Right lung (tissue), 10 donors: ENCODE measurements at places on chromosomes 12 and 14. TPM values are rescaled to one million over a fixed set of nuclear protein-coding genes. Genes with fewer than 3 reads are reported as not detected.

FRMD6 gene
- 30.1 TPM for polyA plus RNA-seq

TEAD4 gene
- polyA plus RNA-seq = 12.9 TPM

TMPRSS12 gene
- 0.08 TPM for polyA plus RNA-seq

RHEBL1 gene
- 3.5 TPM for polyA plus RNA-seq

PGF gene
- polyA plus RNA-seq = 14.1 TPM

REP15 gene
- 3.3 TPM for polyA plus RNA-seq

SYNE3 gene
- 2.2 TPM for polyA plus RNA-seq

LETMD1 gene
- polyA plus RNA-seq = 131 TPM

PYGL gene
- 18.1 TPM for polyA plus RNA-seq

CFAP54 gene
- polyA plus RNA-seq = 2.5 TPM

WDR20 gene
- polyA plus RNA-seq = 27.5 TPM

WNT5B gene
- polyA plus RNA-seq = 5.8 TPM

AQP2 gene
- polyA plus RNA-seq = 0.17 TPM

MLF2 gene
- 179 TPM for polyA plus RNA-seq

PTPN6 gene
- 19.0 TPM for polyA plus RNA-seq

KRT83 gene
- not detected for polyA plus RNA-seq

CEBPE gene
- 0.10 TPM for polyA plus RNA-seq

METTL17 gene
- 133 TPM for polyA plus RNA-seq

C12orf75 gene
- polyA plus RNA-seq = 17.8 TPM

TPH2 gene
- polyA plus RNA-seq = not detected

PAPLN gene
- 15.9 TPM for polyA plus RNA-seq

DNA sequence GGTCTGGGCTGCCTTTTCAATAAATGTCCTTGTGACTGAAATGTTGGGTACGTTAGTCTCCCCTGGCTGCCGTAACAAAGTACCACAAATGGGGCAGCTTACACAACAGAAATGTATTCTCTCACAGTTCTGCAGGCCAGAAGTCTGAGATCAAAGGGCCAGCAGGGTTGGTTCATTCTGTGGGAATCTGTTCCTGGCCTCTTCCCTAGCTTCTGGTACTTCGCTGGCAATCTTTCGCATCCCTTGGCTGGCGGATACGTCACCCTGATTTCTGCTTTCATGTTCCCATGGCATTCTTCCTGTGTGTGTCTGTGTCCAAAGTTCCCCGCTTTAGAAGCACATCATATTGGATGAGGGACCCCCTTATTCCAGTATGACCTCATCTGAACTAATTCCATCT is 95.8 kb upstream of the NCOR2 start:
- DNase-seq = no peak

- no peak for DNase-seq
These were observed 204 bp downstream of the HSP90AA1 start for GRCh38 chr14:102086709-102086971.

DNA sequence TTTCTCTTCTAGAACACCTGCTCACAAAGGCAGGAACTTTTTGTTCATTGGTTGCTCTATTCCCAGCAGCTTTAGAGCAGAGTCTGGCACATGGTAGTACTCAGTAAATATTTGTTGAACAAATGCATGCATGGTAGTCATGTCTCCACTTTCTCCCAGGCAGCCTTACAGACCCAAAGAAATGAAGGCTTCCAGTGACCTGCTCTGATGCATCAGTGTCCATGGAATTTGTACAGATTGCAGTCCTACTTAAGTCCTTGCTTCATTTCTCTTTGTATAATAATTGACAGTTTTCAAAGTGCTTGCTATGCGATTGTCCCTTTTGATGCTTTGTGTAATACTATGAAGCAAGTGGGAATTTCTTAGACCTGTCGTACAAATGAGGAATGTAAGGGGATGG is 119.6 kb downstream of the DERA start:
- no peak for DNase-seq

- DNase-seq = no peak
These were observed 91.8 kb downstream of the SLC38A1 start for GRCh38 chr12:46177025-46177424.

DNA sequence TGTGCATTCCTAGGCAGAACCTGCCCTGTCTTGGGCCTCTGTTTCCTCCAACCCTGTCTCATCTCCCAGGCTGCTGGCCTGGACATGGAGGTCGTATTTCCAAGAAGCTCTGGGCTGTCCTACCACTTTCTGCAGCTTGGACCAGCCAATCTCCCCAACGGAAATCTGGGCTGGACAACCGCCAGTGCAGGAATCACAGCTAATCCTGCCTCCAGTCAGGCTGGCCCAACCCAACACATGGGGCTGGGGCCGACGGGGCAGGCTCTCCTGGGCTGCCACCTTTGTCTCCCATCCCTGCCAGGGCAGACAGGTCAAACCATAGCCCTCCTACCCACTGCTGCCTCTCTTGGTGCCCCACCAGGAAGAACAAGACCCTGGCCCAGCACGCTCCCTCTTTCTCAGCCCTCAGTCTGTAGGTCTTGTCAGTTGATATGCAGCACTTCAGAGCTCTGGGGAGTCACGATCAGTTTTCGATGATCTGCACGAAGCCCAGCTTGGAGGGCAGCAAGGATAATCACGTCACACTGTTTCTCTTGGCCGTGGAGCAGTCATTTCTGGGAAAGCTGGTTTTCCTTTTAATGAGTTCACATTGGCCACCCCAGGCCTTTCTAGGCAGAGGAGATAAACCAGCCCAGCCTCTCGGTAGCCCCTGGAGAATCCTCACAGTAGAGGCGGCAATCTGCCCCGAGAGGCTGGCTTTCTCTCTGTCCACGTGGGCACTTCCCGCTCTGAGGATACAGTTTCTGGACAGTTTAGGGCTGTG is 195.2 kb upstream of the PRMT8 start:
- DNase-seq = peak; percentile 35

DNA sequence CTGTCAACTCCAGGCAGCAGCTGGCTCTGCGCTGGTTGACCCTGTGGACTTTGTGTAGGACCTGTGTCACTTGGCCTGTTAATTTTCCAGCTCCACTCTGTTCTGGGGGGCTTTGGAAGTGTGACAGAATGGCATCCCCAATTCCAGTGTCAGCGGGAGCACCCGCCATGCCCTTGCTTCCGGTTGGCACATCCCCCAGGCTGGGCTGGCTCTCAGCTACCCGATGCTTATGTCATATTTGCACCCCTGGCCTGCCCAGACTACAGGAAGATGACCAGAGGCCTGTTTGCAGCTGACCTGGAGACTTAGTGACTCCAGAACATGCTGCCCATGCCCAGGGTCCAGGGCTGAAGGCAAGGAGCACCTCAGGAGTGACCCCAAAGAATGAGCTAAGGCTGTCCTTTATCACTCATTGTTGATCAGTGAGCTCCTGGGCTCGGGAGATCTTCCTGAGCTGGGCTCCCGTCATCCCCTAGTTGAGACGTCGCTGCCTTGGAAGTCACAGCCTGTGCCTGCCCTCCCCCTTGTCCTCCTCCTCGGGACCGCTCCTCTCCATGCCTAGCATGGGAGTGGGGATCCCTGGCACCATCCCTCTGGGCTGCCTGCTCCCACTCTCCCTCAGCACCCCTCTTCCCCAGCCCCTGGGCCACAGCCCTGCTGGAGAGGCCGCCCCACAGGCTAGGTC is 163.4 kb upstream of the RTL1 start:
- DNase-seq = no peak

DNA sequence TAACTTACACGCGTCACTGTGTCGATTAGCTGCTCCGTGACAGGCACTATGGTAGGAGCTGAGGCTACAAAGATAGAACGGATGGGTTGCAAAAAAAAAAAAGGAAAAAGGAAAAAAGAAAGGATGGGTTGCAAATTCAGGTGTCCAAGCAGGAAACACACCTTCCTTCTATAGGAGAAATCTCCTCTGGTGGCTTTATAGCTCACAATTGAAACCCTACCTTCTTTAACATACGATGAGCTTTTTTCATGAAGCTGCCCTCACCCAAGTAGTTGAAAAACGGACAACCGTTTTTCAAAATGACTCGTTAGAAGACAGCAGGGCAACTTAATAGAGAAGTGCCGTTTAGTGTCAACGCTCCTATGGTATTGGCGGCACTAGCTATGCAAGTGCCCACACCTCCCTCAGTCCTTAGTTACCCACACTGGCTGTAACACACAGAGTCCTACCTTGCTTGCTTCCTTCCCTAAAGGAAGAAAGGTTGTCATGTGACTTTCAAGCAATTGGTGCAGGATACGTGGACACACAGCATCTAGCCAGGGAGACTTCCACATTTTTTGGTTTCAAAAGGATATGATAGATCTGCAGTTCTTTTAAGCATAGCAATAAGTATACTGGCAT is 682 bp upstream of the TRIP11 start:
- DNase-seq = no peak

- DNase-seq = no peak
These were observed 584.1 kb downstream of the LRFN5 start for GRCh38 chr14:42190744-42191143.

DNA sequence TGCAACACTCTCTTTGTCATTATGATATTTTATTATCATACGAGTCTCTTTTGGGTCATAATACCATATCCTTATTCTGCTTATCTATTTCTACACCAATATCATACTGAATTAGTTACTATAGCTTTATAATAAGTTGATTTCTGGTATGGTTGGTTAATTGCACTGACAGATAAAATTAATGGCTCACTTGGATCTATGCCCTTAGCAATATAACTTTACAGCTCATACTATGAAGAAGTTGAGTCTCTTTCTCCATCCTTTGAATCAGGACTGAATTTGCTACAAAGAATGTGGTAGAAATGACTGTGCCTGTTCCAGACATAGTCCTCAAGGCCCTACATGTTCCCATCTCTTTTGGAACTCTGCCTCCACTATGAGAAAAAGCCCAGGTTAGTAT is 139.7 kb upstream of the DYRK2 start:
- no peak for DNase-seq

DNA sequence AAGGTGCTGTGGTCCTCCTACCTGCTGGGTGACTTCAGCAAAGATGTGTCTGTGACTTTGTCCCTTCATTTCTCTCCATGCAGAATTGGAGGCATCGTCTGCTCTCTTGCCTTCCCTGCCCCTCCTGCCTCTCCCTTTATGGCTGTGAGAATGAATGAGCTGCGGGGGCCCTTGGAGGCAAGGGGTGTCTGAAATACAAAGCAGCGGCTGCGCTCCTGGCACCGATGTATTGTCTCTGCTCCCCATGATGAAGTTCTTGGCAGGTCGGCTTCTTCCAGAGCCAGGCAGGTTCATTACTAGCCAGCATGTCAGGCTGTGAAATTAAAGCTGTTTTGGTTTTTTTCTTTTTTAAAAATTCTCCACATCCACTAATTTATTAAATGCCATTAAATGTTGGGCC is 194.5 kb downstream of the TSPAN9 start:
- DNase-seq = no peak

- DNase-seq = no peak
These were observed 74.4 kb downstream of the PRKD1 start for GRCh38 chr14:29853272-29853671.

DNA sequence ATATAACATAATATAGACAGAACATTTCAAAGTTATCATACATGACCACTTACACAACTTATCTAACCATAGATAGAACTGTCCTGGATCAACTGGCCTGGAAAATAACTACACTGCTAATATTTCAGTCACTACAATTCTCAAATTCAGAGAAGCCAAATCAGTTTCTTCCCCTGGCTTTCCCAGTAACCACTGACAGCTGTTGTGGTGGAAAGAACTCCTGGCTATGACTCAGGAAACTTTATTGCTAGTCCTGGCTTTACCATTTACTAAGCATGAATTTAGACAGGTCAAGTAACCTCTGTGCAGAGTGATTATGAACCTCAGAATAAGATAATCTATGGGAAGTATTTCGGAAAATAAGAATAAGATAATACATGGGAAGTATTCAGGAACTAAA is 244.9 kb upstream of the DIO2 start:
- no peak for DNase-seq

GRCh38 chr14:94989946-94990345 is 167.4 kb downstream of the DICER1 start:
- no peak for DNase-seq

- no peak for DNase-seq
These were observed 138.2 kb upstream of the NCOR2 start for GRCh38 chr12:124705545-124706138.

GRCh38 chr14:55458800-55459515 is 18.5 kb upstream of the TBPL2 start:
- no peak for DNase-seq

- DNase-seq = no peak
These were observed 222.1 kb downstream of the AACS start for GRCh38 chr12:125287155-125287847.

DNA sequence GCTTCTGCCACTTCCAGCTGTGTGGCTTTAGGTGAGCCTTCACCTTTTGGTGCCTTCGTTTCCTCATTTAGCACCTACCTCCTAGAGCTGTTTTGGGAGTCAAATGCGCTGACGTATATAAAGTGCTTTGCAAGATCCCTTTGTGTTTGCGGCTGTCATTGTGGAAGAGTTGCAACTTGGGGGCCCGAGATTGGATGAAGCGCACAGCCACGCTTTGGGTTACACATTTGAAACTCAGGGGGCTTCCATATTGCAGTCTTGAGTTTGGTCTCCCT is 636 bp upstream of the ARL6IP4 start:
- no peak for DNase-seq

DNA sequence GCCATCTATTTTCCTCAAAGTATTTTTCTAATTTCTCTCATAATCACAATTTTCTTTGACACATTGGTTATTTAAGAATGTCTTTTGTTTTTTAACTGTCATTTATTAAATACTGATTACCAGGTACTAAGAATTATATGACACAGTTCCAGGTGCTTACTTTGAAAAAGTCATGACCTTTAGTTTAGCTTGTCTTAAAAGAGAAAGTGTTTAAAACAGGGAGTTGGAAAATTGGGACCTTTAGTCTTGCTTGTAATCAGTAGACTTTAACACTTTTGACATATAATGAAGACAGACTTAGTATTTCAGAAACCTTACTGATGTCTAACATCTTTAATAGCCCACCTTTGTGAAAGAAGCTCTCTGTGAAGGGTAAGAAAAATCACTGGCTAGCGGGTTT is 19.2 kb downstream of the CREBL2 start:
- no peak for DNase-seq

- DNase-seq = no peak
These were observed 165.1 kb downstream of the DAD1 start for GRCh38 chr14:22423958-22424357.

- no peak for DNase-seq
These were observed 12.7 kb downstream of the SERPINA5 start for GRCh38 chr14:94593749-94594431.

DNA sequence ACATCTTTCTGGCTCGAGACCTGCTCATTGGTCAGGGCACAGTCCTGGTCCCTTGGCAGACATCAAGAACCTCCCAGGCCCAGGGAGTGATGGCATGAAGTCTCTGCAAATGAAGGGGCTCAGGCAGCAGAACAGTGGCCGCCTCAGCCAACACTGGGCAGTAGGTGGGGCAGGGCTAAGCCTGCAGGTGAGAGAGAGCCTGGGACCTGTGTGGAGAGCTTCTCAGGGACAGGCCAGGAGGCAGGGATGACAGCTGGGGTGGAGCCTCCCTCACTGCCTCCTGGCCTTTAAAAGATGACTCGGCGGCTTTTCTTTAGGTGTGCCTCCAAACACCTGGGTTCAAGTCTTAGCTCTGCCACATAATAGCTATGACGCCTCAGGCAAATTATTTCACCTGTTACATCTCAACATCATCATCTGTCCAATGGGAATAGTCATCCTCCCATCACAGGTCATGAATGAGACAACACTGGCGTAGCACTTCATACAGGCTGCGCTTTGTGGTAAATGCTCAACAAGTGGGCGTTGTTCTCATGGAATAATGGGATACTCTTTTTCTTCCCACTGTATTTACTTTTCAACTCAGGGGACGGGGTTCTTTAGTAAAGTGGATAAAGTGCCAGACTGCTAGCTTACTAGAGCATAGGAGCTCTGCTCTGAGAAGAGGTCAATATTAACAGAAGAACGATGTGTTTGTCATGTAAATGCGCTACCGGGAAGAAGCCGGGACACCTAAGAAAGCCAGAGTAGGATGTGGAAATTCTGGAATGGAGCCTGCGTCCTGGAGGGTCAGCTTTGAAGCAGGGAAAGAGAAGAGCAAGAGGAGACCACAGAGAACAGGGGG is 277.4 kb downstream of the FOXN3 start:
- DNase-seq = no peak
